Activated CD4-positive, CD25-positive, alpha-beta regulatory T cell treated with anti-CD3 and anti-CD28 coated beads, Interleukin-2, amount 50 U/mL, for 24 hours (primary cell): ENCODE measurements at places on chromosomes 4 and X.
A peak's percentile ranks its signal among the peaks of the same experiment; 100 is the strongest.

DNA sequence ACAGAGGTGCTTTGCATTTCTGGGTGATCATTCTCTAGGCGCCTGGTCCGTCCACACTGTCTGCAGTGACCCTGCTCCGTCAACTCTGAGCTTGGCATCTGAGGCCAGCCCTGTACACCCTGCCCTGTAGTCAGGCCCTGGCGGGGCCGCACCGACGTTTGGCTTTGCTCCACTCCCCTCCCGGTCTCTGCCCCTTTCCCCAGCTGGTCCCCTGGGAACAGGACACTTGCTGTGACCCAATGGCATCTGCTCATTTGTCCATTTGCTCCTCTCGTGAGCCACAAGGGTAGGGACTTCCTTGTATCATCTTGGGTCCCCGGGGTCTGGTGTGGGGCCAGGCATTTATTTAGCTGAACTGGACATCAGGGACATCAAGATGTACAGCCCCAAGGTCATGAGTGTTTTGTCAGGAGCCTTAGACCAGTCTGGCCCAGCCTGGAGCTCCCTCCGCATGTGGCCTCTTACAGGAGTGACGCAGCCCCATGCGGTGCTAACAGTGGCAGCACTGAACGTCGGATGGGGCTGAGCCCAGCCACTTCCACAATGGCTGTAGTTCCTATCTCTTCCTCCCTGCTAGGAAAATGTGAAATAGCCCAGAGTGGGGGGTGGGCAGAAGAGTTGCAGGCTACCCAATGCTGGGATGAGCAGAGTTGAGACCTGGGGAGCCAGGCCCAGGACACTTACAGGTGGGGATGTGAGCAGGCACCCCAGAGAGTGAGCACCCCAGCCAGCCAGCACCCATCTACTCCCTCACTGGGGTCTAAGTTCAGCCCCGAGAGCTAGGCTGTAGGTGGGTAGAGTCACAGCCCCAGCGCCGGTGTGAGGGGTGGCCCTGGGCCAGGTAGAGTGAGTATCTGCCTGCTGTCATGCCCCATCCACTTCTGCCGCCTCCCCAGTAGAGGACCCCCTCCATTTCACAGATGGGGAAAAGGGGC is 2.0 kb upstream of the SH3BP2 start:
- ATAC-seq: no peak

- no peak for ATAC-seq
Measured at GRCh38 chr4:149113804-149114430, 671.7 kb upstream of the NR3C2 start.

GRCh38 chr4:61380865-61381264 is 180.7 kb downstream of the ADGRL3 start:
- ATAC-seq: no peak

- no peak for ATAC-seq
Measured at GRCh38 chrX:154776753-154777152, 14.1 kb downstream of the DKC1 start.

GRCh38 chrX:122119361-122119760 is 1064.7 kb upstream of the GRIA3 start:
- no peak for ATAC-seq

- ATAC-seq: no peak
Measured at GRCh38 chr4:11954093-11954492, 525.4 kb upstream of the HS3ST1 start.

DNA sequence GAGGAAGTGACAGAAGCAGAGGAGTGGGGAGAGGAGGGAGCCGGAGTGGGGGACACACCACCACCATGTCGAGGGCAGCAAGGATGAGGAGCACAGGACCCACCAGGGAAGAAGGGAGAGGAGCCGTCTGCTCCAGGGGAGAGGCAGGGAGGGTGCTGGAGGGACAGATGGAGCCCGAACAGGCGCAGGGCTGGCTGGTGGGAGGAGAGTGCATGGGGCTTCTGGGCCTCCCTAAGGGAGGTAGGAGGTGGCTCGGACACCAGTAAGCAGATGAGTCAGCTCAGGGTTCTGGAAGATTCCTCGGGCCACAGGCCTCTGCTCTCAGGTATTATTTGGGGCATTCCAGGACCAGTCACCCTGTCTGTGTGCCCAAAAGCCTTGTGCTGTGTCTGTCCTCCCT is 29.8 kb downstream of the ATP2B3 start:
- no peak for ATAC-seq

DNA sequence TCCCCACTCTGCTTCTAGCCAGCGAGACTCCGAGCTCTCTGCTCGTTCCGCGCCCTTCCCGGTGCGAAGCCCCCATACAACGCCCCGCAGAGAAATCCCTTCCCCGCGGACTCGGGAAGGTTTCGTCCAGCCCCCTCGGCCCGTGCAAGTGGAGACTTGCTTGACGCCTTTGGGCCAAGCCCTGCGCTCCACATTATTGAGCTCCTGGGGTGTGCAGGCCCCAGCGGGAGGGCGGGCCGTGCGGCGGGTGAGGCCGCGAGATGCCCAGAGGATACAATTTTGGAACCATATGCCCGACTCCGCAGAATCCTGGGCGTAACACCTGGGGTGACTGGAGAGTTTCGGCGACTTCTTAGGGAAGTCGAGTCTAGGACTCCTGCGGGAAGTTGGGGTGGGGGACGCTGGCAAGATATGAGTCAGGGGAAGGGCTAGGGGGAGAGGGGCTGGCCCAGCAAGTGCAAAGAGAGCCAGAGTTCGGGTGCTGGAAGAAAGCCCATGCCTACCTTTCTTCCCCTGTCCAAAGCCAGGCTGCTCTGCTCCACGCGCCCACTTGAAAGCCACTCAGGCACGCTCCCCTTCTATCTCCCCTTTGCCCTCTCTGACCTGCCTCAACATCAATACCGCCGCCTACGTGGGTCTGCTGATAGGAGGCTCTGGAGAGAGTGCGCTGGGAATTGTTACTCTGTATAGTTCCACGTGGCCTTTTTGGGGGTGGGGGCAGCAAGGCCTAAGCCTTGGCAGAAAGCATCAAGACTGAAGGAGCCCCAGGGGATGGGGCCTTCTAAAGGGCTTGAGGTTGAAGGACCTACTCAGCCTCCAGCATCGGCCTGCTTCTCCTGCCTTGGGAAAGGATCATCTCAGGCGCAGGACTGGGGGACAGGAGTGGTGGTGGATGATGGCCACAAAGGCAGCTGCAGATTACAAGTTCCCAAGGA is 1.2 kb upstream of the ELF4 start:
- no peak for ATAC-seq

- ATAC-seq: peak; percentile 30
Measured at GRCh38 chrX:20414762-20415445, 148.2 kb upstream of the RPS6KA3 start.

DNA sequence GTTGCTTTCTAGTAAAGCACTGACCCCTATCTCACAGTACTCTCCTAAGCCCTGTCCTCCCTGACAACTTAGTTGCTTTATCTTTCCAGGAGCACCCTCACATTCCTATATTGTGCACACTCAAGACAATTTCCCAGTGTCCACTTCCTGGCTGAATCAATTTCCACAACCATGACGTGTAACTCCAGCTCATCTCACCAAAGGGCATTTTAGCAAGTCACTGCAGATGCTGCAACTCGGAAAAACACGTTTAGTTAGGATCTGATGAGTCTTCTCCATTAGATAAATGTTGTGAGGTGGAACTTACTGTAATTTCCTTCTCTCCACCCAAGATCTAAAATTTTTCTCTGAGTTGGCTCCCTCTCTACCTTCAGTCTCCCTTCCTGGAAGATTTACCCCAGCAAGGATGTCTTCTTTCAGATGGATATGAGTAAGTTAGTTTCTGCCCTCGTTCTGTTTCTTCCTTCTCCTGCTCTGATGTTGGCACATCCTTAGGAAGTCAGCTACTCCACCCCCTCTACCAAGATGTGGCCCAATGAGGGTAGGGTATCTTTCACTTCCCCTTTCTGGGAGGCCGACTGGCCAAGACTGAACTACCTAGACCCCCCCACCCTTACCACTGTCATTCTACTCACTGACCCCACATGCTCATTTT is 28.8 kb upstream of the IL13RA1 start:
- no peak for ATAC-seq

DNA sequence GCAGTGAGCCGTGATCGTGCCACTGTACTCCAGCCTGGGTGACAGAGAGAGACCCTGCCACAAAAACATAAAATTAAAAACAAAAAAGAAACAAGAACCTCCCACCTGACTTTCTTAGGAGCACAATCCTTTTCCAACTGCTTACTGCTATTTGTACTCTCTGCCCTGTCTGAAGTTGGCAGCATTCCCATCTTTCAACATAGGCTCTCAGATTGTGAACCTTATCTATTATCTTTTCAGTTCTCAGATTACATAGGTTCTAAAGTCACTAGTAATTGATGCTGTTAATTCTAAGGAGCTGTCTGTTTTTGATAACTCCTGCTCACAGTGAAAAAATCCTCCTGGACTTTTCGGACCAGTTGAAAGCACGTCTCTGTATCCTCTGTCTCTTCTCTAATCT is 812.2 kb upstream of the CT83 start:
- ATAC-seq: no peak

GRCh38 chr4:143185253-143186107 is 763 bp downstream of the USP38 start:
- ATAC-seq: peak; percentile 1

GRCh38 chr4:86334020-86334750 is 25.7 kb downstream of the MAPK10 start:
- no peak for ATAC-seq

- no peak for ATAC-seq
Measured at GRCh38 chrX:119885554-119886428, 9.9 kb upstream of the AKAP14 start.

DNA sequence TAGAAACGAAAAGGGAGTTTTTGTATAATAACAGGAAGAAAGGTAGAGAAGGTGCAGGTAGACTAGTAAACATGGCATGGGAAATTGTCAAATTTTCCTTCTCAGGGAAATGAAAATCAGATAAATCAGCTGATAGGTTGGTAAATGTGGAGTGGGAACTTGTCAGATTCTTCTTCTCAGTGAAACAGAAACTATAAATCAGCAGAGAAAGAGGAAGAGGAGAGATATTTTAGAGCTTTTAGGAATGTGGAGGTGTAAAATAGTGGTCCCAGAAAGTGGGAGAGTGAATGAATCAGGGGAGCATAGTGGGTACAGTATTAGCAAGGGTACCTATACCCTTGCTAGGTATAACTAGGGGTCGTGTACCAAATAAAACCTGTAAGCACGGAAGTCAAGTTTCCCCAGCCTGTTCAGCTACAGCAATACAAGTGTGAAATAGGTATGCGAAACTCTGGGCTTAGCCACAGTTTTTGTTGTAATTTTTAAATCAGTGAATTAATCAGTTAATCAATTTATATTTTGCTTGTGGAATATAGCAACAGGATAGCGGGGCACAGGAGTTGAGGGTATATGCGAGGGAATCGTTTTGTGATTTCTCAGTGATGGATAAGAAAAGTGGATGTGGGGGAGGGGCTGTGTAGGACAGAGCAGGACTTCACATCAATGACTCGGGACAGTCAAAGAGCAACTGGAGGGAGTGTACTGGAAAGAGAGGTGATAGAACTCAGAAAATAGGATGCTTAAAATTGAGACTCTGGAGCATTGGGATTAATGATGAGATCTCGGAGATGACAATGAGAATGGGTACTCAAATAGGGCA is 561.5 kb downstream of the INPP4B start:
- ATAC-seq: peak; percentile 30

- ATAC-seq: no peak
Measured at GRCh38 chrX:11778230-11778629, 20.2 kb downstream of the MSL3 start.

DNA sequence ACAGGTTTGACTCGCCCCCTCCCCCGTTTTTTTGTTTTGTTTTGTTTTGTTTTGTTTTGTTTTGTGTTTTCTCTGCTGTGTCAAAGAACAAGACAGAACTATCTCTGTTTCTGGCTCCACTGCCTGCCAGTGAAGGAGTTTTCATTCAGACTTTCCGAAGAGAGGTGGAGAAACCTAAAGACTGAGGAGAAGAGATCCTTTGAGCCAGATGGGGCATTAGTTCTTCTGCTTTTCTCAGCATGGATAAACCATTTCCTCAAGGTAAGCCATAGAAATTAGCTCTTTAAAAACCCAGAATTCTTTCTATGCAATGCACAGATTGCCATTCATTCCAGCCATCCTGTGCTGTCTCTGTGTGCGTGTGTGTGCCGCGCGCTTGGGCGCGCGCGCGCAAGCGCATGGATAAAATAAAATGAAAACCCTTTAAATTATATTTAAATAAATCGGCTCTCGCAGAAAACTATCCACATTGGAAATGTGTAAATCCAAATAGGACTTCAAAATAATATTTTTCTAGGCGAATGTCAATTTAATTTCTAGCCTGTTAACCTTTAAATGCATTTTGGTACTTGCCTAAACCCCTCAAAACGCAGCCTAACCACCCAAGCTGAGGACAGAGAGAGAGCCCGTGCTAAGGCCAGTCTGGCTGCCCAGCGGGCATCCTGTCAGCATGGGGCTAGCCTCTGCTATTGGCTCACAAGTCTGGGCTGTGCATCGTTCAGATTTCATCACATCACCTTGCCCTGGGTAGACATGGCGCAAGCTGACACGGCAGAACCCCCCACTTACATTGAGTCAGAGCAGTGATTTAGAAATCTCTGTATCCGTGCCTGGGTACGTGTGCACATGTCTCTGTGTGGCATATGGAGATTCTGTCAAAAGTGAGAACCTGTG is 113.0 kb upstream of the VAMP7 start:
- ATAC-seq: no peak

DNA sequence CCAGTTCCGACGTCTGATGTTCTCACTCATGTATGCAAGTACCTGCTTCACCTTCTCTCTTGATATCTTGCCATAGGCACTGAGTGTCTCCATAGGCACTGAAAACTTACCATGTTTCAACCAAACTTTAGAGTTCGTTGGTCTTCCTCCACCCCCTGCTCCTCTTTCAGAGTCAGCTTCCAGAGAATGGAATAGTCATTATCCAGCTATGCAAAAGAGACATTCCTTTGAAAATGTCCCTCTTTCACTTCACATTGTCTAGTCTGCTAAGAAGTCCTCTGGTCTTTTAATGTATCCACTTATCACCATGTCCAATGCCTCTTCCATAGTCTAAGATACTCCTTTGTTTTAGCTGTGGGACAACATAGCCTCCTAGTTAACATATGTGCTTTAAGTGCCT is 566.0 kb upstream of the TENM3 start:
- ATAC-seq: no peak

GRCh38 chr4:72031868-72032608 is at the start of gene NPFFR2:
TSS of gene NPFFR2 (plus strand) at chr4:72032000. CDS start at chr4:72128592, 96,592 bp downstream.
- ATAC-seq: no peak

DNA sequence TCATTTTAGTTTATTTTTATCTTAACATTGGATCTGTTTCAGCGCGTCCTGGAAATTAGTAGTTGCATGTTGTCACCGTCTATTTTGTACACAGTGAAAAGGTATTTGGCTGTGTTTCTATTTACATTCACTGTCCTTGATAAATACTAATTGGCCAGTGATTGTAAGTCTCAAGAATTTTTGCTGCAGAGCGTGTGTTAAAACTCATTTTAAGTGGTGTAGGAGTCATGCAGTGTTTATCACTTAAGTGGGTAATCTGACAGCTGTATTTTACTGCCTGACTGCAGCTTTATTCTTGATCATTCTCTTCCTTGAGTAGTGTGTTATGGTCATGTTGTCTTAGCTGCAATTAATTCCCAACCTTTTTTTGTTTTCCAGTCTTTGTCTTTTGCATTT is 9.8 kb downstream of the GUCY1A1 start:
- no peak for ATAC-seq
